Vagina (tissue), 2 donors: ENCODE measurements at places on chromosomes 4 and X. TPM values are rescaled to one million over a fixed set of nuclear protein-coding genes. Genes with fewer than 3 reads are reported as not detected.

DNA sequence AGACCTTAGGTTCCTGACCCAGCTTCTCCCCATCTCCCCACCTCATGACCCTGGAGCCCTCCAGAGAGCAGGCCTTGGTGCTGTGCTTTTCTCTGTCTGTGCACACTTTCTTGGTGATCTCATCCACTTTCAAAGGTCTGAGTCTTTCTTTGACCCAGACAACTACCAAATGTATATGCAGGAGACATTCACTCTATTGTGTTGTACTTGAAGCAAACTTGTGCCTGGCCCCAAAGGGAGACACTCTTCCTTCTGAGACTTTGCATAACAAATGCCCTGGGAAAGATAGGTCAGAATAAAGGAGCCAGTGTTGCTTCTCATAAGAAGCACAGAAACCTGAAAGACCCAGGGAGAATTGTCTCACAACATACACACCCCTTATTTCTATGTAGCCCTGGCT is 54.3 kb upstream of the TLR2 start:
- DNase-seq, result no peak

DNA sequence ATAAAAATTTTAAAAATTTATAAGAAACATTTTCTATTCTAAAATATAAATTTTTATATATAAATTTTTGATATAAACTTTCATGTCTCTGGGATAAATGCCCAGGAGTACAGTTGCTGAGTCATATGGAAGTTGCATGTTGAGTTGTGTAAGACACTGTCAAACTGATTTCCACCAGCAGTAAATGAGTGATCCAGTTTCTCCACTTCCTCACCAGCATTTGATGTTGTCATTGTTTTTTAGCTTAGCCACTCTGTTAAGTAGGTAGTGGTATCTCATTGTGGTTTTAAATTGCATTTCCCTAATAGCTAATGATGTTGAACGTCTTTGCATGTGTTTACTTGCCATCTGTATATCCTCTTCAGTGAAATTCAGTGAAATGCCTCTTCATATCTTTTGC is 66.5 kb downstream of the MAMLD1 start:
- no peak for DNase-seq

DNA sequence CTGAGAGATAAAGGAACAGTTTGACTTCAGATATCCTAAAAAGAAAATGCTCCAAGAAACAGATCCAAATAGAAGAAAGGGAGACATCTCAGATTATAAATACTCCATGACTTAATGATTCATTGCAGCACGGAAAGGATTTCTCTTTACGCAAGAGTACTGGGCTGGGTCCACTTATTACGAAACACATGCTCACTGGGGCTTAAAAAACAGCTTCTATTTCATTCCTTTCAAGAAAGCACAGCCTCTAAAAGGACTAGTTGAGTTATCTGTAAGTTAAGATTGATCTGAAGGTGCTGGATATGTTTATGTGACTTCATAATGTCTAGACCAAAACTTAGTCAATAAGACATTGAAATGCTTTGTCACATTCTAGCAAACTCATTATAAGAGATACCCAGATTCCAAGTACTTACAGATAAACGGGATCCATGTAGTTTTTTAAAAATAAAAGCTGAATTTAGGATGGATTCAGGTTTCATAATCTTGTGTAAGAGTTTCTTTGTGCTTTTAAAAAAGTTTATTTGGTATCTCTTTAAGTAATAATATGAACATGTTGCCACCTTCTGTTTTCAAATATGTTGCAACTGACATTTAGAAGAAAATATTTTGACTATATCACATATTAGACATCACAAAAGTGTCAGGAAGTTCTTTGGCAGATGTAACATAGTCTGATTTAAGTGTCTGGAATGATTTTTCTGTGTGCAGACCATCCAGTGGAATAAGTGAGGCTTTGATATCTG is 109.5 kb upstream of the MYOZ2 start:
- no peak for DNase-seq

GRCh38 chr4:100356172-100356571 is 161.7 kb downstream of the EMCN start:
- DNase-seq, result no peak

GLRA3 gene
- not detected for total RNA-seq

SSX4B gene
- not detected for total RNA-seq

PNPLA4 gene
- 8.6 TPM for total RNA-seq

PCYT1B gene
- not detected for total RNA-seq

DNA sequence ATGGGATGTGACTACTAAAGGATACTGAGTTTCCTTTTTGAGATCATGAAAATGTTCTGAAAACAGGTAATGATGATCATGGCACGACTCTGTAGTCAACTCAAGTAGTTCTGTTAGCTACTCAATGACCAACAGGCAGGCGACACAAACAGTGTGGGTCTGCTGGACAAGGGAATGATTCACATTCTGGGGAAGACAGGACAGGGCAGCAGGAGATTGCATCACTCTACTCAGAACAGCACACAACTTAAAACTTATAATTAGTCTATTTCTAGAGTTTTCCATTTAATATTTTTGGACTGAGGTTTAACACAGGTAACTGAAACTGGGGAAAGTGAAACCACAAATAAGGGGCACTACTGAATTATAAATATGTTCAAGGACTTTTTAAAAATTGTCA is 365.2 kb downstream of the PRDM5 start:
- no peak for DNase-seq

GRCh38 chr4:13659341-13660070 is 32.0 kb upstream of the BOD1L1 start:
- DNase-seq, result no peak

DNA sequence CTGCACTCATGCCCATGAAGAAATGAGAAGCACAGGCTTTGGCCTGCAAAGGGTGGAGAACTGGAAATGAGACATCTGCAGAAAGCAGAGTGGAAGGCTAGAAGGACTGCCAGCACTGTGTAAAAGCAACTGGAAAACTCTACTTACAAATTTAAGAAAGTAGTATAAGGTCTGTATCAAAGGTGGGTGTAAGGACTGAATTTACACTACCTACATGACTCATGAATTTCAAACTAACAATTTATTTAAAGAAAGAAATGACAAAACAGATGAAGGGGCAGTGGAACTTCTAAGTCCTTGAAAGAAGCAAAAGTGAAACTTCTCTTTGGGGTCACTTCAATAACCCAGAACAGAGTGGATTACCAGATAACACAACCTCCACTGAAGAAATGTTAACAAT is 71.2 kb downstream of the SLC10A7 start:
- DNase-seq, result no peak

DNA sequence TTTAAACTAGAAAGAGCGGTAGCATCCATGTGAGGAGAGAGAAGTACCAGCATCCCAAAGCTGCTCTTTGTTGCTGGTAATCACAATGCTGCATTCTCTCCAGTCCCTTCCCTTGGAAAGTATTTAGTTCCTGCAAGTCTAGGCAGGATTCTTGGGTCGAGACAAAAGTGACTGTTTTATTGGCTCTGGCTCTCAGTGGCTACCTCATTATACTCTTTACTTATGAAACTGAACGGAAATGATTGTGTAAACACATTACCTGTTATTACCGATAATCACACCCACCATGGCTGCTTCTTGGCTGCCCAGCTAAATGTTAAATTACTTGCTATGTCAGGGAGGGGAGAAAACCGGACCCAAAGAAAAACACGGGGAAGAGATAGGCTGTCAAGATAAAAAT is 26.2 kb downstream of the ATXN3L start:
- DNase-seq, result no peak

- no peak for DNase-seq
Measured at GRCh38 chr4:62455871-62456270, 1255.7 kb downstream of the ADGRL3 start.

DTHD1 gene
- total RNA-seq, result 0.49 TPM

DNA sequence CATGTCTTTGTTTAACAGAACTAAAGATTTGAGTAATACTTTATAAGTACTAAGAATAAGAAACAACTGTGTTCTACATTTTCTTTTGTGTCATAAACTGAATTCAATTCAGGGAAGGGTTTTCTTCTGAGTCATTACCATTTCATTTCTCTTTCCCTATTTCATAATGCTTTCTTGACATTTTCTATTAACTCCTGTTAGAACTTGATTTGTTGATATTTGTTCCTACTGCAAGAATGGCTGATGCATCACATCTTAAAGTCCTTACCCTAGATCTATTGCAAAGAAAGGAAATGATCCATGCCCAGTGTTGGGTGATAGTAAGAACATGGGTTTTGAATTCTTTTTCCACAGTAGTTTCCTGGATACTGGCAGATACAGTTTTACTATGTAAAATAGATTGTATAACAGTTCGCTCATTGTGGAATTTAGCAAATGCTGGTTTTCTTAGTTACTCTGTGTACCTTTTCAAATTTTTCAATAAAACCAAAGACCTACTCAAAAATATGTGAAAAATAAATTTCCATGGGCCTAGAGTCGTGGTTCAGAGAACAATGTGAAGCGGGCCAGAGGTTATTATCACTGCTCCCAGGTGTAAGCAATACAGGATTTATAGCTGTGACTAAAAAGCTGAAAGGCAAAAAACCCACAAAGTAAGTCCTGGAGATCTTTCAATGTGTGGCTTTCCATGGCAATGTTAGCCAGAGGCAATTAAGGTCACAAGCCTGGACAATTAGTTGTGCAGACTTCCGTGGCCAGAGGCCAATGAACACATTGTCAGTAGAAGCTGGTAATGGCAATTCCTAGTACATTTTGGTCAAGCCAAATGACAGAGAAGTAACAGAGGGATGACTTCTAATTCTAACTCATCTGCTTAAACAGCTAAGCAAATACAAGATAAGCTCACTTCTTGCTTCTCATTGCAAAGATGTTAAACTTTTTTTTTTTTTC is 127.3 kb upstream of the FAT4 start:
- DNase-seq, result no peak

IL1RAPL2 gene
- total RNA-seq, result 0.25 TPM

GRCh38 chr4:101600287-101600686 is 190.2 kb upstream of the BANK1 start:
- DNase-seq, result no peak

TKTL1 gene
- not detected for total RNA-seq

- DNase-seq, result no peak
Measured at GRCh38 chr4:88737307-88737941, 39.8 kb upstream of the NAP1L5 start.

GRCh38 chr4:25767877-25768725 is 94.7 kb downstream of the SEL1L3 start:
- no peak for DNase-seq

- no peak for DNase-seq
Measured at GRCh38 chr4:52195869-52196268, 144.8 kb downstream of the SPATA18 start.

GRCh38 chr4:73477176-73477575 is 4.4 kb upstream of the AFM start:
- DNase-seq, result no peak

DNA sequence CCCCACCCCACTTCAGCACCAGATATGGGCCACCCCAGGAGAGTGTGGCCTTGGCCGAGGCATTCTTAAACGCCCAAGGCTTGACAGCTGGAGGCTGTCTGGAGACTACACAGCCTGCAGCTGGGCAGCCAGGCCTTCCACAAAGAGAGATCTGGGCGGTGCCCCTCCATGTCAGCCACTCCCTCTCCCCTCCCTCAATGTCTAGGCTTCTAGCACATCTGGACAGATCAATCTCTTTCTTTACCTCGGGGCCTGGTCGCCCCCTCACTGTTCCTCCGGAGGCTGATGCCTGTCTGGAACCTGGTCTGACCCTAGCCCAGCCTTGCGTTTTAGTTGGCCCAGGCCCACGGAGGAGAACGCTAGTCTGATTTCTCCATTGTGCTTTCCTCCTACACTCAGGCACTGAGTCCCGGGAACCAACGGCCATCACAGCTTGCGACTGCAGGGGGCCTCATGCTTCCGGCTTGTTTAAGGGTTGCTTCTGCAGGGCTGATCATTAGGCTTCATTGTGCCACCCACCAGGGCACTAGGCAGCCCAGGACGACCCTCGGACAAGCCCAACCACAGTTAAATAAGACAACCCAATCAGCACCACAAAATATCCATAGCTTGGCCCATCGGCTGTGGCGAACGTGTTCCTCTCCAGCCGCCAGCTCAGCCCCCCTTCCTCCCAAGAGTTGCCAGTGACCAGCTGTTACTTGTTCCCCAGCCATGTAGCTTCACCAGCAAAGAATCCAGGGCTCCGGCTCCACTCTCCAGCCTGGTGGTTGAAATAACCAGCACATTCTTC is 200.6 kb downstream of the BCOR start:
- DNase-seq, result no peak

DNA sequence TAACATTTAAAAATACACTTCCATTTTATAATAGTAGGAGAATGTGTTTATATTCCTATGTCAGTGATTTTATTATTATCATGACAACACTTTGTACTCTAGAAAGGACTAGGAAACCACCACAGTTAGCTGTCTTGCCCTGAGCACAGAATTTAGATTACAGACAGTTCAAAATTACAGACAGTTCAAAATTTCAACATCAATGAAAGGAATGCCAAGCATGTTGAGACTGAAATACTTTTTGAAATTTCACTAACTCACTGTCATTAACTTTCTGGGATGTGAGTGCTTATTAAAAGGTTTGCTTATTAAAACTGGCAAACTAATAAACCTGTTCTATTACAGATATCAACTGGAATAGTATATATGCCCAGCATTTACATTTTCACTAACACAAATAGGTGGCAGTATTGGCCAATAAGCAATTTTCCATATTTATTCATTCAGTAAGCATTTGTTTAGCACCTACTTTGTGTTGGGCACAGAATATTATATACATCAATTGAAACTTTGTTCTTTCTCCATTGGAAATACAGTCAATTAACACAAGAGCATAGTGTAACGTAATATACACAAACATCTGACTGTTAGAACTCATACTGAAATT is 179.4 kb downstream of the FBXW7 start:
- no peak for DNase-seq

DNA sequence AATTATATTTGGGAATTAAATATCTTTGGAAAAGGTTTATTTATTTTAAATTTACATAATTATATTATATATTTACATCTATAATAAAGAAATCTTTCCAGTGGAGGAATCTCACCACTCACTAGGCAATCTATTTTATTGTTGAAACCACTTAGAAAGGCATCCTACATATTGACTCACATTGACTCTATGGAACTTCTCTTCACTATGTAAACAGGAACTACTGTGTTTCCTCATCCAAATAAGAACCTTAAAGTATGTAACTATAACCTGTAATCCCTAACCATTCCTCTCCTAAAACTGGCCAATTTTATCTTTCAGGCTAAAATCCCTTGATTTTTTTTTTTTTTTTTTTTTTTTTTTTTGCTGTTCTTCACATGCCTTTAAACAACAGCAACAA is 268.7 kb downstream of the MAPK10 start:
- DNase-seq, result no peak

ESX1 gene
- total RNA-seq, result not detected

DNA sequence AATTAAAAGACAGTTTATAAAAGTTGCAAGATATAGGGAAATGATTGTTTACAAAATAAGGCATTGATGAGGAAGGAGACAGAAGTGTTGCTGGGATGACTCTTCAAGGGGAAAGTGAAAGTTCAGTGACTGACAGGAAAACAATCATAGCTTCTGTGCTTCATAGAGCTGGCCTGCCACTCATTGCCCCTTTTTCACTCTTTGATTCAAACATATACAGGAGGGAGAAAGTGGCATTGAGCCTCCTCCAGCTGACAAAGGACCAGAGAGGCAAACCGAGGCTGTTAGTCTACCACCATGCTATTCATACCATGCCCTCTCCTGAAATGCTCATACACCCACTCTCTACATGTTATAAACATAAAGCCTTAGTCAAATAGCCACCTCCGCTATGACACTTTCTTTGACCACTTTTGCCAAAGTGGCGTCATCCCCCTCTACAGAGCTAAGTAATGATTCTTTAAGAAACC is 79.2 kb upstream of the ATOH1 start:
- DNase-seq, result no peak

- no peak for DNase-seq
Measured at GRCh38 chr4:72582853-72583252, 13.8 kb upstream of the ADAMTS3 start.
